ENCODE measurements at places on chromosomes 12 and 14.

DNA sequence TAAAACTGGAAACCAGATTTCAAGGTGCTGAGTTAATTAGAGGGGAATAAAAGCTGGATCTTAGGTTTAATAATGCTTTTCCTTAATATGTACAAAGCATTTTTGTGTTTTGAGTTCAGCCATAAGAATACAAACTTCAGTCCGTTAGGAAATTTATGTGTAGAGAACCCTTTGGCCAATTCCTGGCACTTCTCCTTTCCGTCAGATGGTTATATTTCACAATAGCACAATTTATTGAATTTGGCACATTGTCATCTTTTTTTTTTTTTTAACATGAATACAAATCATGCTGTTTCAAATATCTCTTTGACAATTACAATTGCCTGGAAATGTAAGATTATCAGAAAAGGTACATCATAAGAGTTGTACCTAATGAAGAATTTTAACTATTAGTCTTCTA is 56.2 kb upstream of the DDHD1 start:
- no peak for DNase-seq

GRCh38 chr14:20428802-20429201 is 7.2 kb downstream of the KLHL33 start:
- no peak for DNase-seq

- DNase-seq = no peak
These were observed 279.4 kb downstream of the FOXN3 start for GRCh38 chr14:89137526-89138163.

- DNase-seq = no peak
These were observed 5.3 kb downstream of the B4GALNT1 start for GRCh38 chr12:57627501-57628279.

- no peak for DNase-seq
These were observed 79.4 kb upstream of the BCL11B start for GRCh38 chr14:99351166-99352007.

DNA sequence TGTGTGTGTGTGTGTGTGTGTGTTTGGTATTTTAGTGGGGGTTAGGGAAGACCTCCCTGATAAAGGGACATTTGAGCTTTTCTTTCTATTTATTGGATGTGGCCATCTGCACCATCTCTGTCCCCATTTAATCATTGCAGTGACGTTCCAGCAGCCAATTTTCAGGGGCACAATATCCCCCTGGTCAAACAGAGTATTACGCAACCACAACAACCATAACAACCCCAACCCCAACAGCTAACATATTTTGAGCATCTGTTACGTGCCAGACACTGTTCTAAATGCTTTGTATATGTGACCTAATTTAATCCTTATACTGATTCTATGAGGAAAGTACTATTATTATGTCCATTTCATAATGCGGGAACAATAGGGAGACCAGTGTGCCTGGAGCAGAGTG is 87.4 kb downstream of the TTC8 start:
- no peak for DNase-seq

DNA sequence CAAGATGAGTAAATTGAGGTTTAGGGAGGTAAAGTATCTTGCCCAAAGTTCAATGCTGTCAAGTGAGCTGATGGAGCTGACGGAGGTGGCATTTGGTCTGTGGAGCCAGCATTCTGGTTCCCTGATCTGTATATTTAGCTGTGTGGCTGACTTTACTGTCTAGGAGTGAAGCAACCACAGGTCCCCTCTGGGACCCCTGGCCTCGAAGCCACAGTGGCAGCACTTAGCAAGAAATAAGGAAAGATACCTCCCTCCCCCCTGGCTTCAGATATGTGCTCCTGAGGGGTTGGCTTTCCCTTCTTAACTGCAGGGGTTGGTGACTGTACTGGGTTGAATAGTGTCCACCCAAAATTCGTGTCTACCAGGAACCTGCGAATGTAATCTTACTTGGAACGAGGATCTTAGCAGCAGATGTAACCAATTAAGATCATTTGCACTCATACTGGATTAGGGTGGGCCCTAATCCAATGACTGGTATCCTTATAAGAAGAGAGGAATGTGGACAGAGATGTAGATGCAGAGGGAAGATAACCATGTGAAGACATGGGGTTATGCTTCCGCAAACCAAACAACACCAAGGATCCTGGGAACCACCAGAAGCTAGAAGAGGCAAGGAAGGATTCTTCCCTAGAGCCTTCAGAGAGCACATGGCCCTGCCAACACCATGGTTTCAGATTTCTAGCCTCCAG is 2.0 kb upstream of the ACVR1B start:
- DNase-seq = no peak

GRCh38 chr14:76710056-76711010 is 50.9 kb upstream of the VASH1 start:
- no peak for DNase-seq

GRCh38 chr14:105882626-105883025 is 356.2 kb downstream of the TMEM121 start:
- DNase-seq = no peak

All from activated T-helper 1 cell treated with anti-CD3 and anti-CD28 coated beads, Interleukin-12 subunit alpha, Interleukin-12 subunit beta, Interleukin-2, Interleukin-4 antibody, amounts not matched to agents 30 ng/mL and 10 ng/mL and 1 ng/mL, durations not matched to agents 14 hours and 24 hours and 36 hours (primary cell).